Glutamatergic neuron (in vitro differentiated cells): ENCODE measurements at places on chromosomes 7 and 10. TPM values are rescaled to one million over a fixed set of nuclear protein-coding genes. Genes with fewer than 3 reads are reported as not detected.

The IRF5 gene
- total RNA-seq = not detected

The IDI2 gene
- not detected for total RNA-seq

The RAMP3 gene
- not detected for total RNA-seq

The OPALIN gene
- not detected for total RNA-seq

The PRSS37 gene
- not detected for total RNA-seq

The AKR1D1 gene
- total RNA-seq = not detected

The PPP1R3C gene
- total RNA-seq = 19.4 TPM

The AIFM2 gene
- total RNA-seq = 0.74 TPM

The ZNF804B gene
- 0.10 TPM for total RNA-seq

The SPDYE9 gene
- 0.25 TPM for total RNA-seq

The AHR gene
- 1.7 TPM for total RNA-seq

The FFAR4 gene
- not detected for total RNA-seq

The SLC12A9 gene
- total RNA-seq = 36.7 TPM

The PILRA gene
- 12.5 TPM for total RNA-seq

The OR9A2 gene
- total RNA-seq = not detected

The SPRN gene
- total RNA-seq = 2.0 TPM

The LLCFC1 gene
- total RNA-seq = not detected

The SLC26A4 gene
- total RNA-seq = 0.34 TPM

The HOXA4 gene
- total RNA-seq = not detected

The CUL2 gene
- 45.5 TPM for total RNA-seq
